ENCODE measurements at places on chromosomes 13 and 19. TPM values are rescaled to one million over a fixed set of nuclear protein-coding genes. Genes with fewer than 3 reads are reported as not detected.
A peak's percentile ranks its signal among the peaks of the same experiment; 100 is the strongest.

Gene ADM5
- total RNA-seq = 1.3 TPM

GRCh38 chr13:78655906-78656305, 3.0 kb downstream of the OBI1 start:
- DNase-seq = no peak

DNA sequence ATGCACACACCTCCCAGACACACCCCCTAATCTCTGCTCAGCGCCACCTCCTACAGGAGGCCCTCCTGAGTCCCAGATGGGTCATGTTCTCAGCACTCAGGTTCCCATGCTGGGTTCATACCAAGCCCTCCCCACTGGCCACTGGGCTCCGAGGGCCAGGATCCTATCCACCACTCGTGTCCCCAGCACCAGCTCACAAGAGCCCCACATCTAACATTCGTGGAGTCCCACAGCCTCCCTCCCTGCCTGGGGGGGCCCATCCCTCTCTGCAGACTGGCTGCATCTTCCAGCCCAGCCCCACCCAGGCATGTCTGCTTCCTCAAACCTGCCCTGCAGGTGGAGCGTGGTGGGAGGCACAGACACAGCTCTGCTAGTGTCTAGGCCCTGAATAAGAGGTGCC, 227.4 kb downstream of the TUBA3C start:
- no peak for DNase-seq

- no peak for DNase-seq
Observed at GRCh38 chr19:55389386-55390317, 3.9 kb downstream of the RPL28 start.

DNA sequence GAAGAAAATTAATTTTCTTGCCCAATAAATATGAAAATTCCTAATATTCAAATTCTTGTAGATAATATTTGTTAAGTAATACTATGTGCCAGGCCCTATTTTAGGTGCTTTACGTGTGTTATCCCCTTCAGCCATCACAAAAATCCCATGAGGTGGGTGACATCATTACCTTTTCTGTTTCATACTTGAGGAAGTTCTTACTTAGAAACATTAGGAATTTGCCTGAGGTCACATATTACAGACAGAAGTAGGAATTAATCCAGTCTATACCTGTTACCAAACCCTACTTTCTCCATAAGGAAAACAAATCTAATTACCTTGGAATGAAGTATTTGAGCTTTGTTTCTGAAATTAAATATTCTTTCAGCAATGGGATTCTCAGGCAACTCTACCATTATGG, 336.1 kb downstream of the GPC6 start:
- no peak for DNase-seq

DNA sequence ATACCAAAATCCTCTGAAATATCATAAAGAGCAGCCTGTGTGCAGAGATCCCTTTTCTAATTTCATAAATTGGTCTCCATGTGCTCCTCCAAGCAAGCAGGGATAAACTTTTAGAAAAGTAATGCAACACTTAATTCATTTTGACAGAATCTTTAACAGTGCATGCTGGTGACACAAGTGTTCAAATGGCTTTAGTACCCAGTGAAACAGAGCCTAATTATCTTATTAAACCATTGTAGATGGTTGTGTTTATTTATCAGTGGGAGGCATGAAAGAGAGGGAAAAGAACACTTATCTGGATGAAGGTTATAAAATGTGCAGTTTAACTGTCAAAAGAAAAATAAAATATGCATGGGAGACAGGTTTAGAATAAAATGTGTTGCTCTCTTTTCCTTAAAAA, 945.0 kb upstream of the PCDH20 start:
- DNase-seq = no peak

- no peak for DNase-seq
Observed at GRCh38 chr13:89239361-89240127, 1568.4 kb downstream of the SLITRK5 start.

DNA sequence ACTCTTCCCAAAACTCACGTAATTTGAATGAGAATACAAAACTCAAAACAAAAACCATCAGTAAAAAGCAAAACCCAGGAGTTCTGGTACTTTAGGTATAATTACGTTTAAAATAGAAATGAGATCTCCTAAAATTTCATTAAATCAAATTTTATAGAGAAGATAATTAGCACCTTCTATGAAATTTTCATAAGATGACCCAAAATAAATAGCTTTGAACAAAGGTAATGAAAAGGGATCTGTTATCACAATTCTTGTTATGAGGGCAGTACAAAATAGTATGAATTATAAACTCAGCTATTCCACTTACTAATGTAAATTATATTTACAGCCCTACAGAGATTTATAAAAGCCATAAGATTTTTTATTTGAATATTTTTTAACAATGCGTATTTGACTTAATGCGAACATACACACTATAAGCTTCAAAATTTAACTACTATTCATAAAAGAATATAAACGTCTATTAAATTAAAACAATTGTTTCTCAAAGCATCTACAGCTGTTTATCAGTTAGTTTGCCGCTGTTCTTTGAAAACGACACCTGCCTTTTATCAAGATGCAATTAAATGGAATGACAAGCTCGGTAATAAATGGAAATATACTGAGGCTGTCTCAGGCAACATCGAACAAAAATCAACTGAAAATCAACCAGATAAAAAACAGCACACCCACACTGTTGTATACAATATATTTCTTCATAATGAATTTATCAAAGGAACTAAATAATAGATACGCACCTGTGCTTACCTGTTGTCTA, 63.8 kb downstream of the KCNRG start:
- DNase-seq = no peak

GRCh38 chr19:2113439-2114211, 16.9 kb downstream of the IZUMO4 start:
- DNase-seq = no peak

GRCh38 chr13:58018865-58019264, 387.3 kb downstream of the PCDH17 start:
- no peak for DNase-seq

- no peak for DNase-seq
Observed at GRCh38 chr19:54481326-54481930, 8.3 kb upstream of the CDC42EP5 start.

- DNase-seq = no peak
Observed at GRCh38 chr19:29266001-29266400, 53.0 kb upstream of the UQCRFS1 start.

- DNase-seq = no peak
Observed at GRCh38 chr13:54934121-54934520, 1905.5 kb downstream of the OLFM4 start.

GRCh38 chr19:12721656-12722565, 1.8 kb downstream of the TNPO2 start:
- DNase-seq = peak; percentile 31

DNA sequence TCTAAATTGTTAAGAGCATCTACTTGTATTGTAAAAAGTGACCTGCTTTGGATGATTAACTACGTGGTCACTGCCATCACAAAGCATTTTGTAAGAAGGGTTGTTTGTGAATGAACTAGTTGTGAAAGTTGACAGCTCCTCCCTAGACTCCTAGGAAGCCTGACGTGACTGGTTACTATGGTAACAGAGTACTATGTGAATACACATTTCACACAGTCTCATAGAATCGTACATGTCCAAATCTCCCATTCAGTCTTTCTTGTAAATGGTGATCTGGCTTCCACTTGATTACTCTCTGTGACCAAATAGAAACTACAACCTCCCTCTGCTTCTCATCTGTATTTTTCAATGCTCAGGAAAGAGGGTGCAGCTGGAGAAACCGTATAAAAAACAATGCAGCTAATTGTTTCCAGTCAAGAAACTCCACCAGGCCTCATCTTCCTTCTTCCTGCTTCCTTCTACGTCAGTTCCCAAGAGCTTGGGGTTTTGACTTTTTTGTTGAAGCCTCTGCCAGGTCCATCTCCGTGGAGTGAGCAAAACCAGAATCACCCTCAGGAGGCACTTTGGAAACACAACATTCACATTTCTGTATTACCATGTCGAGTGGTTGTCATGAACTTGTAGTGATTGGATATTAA, 83.4 kb downstream of the GPC6 start:
- DNase-seq = no peak

Gene CCDC8
- total RNA-seq = 8.5 TPM

DNA sequence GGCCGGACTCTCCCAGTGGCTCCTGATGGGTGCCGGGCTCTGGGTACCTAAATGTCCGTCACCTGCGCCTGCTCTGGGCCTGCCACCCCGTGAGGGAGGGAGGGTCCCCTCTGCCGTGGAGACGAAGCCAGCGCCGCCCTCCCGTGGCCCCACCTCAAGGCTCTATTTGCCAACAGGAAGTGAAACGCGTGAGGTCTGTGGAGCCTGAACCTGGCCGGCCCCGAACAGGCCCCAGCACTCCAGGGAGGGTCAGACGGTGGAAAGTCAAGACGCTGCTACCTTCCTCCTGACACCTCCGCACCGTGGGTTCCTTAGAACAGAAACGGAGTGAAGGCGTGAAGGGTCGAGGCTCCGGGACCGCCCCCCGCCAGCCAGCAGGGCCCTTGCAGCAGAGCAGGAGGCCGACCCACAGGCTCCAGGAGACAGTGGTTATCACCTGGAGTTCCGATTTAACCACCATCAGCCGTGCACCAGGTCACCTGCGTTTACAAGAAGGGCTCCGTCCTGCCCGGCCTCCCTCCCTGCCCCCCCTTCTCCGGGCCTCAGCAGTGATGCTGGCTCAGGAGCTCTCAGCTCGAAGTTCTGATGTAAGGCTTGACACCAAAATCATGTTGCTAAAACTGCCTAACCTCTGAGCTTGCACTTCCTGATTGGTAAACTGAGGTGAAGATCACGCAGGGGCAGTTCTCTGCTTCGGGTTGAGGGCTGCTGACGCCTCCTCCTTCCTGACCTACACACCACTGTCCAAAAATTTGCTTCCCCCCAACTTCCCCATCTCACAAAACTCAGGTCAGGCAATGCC, 50.9 kb upstream of the C13orf46 start:
- DNase-seq = no peak

All from mucosa of gallbladder (tissue), 1 donor.